Astrocyte (in vitro differentiated cells and primary cell): ENCODE measurements at places on chromosomes 4 and X. TPM values are rescaled to one million over a fixed set of nuclear protein-coding genes. Genes with fewer than 3 reads are reported as not detected.
A peak's percentile ranks its signal among the peaks of the same experiment; 100 is the strongest.

Gene XKRX
- total RNA-seq, result not detected in 2 replicates

Gene ATOH1
- total RNA-seq, result not detected in 2 replicates

Gene ARMCX2
- 96.5 and 112 TPM in 2 replicates for total RNA-seq

DNA sequence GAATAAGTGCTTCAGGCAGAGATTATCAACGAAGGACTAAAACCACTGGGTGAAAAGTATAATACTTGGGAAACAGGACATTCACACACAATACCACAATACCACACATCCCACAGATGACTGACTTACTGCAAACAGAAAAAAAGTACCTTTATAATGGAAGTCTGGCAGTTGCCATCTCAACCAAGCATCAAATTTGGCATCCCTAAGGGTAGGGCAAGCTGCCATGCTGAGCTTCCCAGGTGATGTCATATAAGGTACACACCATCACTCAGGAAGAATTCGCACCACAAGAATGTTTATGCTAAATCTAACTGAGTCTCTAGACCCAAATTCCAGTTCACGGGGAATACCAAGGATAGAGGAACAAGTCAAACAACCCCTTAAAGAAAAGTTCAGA is 9.1 kb downstream of the QDPR start:
- peak; percentile 73 for DNase-seq

GRCh38 chr4:153189016-153189801 is 15.0 kb upstream of the TRIM2 start:
- peak; percentile 66 for DNase-seq

GRCh38 chr4:143531788-143532491 is 18.4 kb downstream of the SMARCA5 start:
- no peak for DNase-seq

DNA sequence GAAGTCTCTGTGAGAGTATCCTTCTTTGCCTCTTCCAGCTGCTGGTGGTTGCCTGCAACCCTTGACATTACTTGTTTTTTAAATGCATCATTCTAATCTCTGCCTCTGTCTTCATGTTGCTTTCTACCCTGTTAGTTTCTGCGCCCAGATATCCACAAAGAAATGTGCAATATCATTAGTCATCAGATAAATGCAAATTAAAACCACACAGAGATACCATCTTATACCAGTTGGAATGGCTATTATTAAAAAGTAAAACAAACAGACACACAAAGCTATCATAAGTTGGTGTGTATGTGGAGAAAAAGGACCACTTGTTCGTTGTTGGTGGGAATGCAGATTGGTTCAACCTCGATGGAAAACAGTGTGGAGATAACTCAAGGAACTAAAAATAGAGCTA is 517.4 kb downstream of the FAT4 start:
- peak; percentile 75 for DNase-seq
